Stimulated activated CD8-positive, alpha-beta memory T cell treated with anti-CD3 and anti-CD28 coated beads, Interleukin-4, amount 100 ng/mL, for 48 hours (primary cell): ENCODE measurements at places on chromosomes 2 and 18.
A peak's percentile ranks its signal among the peaks of the same experiment; 100 is the strongest.

GRCh38 chr2:105873721-105874120 lies 129.0 kb downstream of the NCK2 start:
- DNase-seq = peak; percentile 80

- DNase-seq = peak; percentile 13
Measured at GRCh38 chr18:79927607-79928562, 23.6 kb downstream of the SLC66A2 start.

DNA sequence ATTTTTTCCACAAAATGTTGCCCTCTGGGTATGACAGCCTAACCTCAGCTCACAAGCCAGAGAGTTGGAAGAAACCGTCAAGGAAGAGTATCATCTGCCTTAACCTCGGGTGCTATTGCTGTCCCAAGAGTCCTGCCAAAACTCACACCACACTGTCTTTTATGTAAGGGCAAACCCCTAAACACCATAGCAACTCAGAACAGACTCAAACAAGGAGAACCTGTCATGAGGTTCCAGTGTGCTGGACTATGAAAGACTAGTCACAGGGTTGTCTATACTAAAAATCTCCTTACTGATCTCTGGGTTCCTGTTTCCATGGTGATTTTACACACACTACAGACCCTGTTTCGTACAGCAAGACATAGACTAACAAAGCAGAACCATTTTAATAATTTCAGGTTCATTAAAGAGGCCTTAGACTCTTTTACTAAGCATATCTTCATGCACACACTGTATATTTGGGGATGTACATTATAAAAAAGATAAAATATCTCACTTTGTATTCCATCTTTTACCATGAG lies 159.8 kb downstream of the PKP4 start:
- DNase-seq = no peak

DNA sequence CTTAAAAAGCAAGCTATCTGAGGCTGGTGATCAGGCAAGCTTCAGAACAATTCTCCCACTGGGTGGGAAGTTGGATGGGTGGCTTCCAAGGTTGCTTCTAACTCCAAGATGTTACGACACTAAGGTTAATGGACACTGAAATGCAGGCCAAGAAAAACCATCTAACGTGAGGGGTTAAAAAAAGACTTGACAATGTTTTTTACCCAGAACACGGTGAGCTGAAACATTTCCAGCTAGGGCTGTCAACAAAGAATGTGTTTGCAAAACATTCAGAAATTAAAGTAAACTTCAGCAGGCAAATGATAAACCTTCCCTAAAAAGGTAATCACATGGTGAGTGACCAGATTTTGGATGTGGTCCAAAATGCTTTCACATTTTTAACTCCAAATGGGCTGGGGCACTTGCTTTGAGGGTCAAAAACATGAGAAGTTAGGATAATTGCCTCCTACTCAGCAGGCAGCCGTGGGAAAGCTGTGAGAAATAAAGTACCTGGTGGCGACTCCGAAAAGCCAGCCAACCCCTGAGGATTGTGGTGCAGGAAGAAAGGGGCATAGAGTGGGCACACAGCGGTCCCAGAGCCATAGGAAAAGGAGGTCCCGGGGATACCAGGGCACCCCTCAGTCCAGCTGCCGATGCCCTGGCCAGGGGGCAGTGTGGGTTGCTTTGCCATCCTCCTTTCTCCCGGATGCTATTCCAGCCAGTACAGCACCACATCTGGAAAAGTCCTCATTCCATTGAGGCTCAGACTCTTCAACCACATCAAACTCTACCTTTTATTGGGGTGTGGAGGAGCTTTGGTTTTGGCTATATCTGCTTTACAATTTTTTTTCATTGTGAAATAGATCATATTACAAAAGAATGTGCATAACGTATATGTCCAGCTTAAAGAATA lies 90.0 kb upstream of the ATL2 start:
- DNase-seq = no peak

DNA sequence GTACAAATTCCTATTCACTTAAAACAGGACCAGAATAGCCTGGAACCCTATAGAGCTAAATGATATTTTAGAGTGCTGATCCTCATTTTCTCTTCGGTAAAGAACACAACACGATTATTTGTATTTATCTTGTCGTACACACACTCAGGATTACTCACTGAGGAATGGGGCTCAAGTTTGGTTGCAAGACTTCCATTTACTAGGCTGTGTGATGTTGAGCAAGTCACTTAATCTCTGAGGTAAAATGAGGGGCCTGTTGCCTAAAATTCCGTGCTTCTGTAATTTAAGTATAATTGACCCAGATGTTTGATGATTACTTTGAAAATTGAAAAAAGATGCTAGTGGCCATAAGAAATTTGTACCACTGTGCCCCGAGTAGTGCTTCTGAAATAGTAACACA lies 42.6 kb upstream of the MAP4K3 start:
- DNase-seq = no peak

DNA sequence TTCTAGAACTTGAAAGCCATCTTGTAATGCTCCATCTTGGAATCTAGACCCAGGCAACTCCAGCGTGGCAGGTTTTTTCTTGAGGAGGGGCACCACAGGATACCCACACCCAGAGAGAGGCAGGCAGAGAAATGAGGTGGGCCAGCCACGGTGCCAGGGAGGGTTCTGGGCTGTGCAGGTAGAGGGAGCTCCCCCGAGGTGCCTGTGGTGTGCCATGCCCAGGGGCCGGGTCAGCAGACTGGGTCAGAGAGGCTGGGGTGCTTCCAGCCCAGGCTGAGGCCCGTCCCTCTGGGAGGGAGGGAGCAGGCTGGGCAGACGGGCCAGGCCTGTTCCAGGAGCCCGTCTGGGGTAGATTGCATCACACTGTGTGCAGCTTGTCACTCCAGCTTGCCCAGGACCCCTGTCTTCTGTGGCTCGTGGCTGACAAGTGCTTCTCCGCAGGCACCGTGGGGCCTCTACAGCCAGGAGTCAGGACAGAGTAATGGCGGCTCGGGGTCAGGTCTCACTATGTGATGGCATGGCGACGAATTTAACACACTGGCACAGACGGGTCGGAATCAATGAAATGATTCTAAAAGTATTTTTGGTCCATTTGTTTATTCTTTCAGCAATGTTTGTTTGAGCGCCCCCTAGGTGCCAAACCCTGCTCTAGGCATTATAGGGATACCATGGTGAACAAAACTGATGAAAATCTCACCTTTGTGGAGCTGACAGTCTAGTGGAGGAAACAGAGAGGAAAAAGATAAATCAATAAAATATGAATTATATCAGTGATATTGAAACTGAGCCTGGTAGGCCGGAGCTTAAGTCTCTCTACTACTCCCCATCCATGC lies 144.0 kb downstream of the ACOXL start:
- DNase-seq = no peak

DNA sequence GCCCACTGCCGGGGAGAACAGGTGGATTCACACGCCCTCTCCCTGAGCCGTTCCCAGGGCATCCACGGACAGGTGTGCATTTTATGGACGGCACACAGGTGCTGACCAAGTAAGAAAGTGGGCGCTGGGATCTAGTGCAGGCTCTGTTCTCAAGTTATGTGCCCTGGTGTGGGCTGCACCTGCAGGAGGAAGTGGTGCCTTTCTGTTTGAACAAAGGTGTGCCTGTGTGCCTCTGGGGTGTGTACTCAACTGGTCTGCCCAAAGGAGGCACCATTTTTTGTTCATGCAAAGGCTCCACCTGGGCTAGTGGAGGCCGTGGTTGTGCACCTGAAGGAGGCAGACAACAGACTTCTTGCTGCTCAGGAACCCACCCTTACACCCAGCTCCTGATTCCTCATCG lies 88.2 kb upstream of the HK2 start:
- DNase-seq = no peak

- DNase-seq = peak; percentile 47
Measured at GRCh38 chr2:54945391-54946219, 104.6 kb downstream of the RTN4 start.

GRCh38 chr2:204538182-204539018 lies 6.9 kb upstream of the PARD3B start:
- DNase-seq = no peak

- DNase-seq = no peak
Measured at GRCh38 chr2:15993232-15993610, 52.9 kb downstream of the MYCN start.

GRCh38 chr2:212871597-212871996 lies 279.8 kb downstream of the IKZF2 start:
- DNase-seq = no peak

DNA sequence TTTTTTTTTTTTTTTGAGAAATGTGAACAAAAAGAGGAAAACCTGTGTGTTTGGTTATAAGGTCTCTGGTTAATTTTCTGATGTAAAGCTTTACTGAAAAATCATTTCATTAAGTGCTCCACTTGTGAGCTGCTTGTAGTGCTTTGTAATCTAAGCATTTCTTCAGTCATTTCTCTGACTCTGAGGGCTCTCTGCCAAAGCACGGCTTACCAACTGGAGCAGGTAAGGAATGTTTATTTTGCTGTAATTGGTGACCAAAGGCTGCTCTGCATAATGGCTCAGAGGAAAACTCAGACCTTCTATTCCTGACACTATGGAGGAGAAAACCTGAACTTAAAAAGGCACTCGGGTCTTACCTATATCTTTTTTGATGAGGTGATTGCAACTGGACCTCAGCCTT lies 848.8 kb downstream of the MBD2 start:
- DNase-seq = no peak

DNA sequence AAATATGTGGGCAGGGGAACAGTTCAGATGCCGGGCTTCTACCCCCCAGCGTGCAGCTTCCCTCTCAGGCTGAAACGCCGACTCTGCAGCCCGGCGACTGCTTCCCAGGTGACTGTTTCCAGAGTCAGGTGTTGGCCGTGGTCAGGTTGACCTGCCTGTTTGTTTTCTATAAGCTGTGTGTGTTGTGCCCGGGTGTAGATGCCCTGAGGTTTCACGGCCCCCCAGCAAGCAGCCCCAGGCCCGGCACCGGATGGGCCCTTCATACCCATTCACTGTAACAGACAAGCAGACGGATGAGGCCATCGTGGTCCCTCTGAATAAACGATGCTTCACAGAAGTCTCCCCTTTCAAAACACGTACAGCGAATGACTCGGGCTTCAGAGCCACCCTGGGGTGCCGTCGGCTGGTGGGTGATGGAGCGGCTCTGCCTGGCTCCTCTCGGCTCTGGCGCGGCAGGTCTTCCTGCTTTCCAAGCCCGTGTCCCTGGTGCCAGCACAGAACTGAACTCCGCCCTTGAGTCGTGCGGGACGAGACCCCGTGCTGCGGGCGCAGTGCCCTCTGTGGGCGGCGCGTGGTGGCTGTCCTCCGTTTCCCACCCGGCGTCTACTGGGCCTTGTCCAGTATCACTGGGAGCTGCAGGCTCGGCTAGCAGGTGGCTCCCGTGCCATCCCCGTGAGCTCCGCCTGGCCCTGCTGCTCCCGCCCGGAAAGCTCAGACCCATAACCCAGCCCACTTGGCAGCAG lies 15.0 kb upstream of the KCNG2 start:
- no peak for DNase-seq

DNA sequence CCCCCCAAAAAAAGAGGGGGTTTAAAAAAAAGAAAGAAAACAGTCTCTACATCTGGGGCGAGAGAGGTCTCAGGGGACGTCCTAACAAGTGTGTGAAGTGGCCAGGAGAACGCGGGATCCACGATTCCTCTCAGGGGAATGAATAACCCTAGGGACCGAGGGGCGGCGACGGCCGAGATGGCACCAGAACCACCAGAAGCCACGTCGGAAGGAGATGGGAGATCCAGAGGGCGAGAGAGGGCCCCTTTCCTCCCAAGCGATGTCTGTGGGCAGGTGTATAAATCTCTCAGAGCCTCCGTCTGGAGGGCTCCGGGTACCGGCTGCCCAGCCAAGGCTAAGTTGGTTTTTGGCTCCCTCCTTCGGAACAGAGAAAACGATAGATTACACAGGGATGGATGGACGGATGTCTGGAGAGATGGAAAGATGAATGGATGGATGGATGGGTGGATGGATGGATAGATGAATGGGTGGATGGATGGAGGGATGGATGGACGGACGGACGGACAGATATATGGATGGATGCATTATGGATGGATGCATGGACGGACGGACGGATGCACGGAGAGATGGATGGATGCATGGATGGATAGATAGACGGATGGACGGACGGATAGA lies 1.7 kb downstream of the EPHA4 start:
- DNase-seq = peak; percentile 27

- peak; percentile 45 for DNase-seq
Measured at GRCh38 chr2:44753552-44754285, 187.8 kb upstream of the SIX3 start.

GRCh38 chr18:31683968-31684278 lies 458 bp downstream of the B4GALT6 start:
- no peak for DNase-seq

DNA sequence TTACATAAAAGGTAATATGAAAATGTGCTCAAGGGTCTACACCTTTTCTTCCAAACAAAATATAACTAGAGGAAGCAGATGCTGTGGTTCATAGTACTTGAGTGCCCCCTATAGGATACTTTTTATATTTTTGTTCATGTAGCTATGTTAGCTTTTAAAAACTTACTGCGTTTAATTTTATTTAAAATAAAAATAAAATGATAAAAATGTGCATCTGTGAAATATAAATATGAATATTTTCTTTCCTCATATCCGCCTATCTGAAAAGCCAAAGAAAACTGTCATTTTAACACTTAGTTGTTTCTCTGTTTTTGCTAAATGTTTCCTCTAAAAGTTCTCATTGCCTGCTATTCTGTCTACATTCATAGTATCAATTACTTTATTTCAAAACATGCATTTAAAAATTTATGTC lies 9.6 kb upstream of the LRP1B start:
- no peak for DNase-seq

DNA sequence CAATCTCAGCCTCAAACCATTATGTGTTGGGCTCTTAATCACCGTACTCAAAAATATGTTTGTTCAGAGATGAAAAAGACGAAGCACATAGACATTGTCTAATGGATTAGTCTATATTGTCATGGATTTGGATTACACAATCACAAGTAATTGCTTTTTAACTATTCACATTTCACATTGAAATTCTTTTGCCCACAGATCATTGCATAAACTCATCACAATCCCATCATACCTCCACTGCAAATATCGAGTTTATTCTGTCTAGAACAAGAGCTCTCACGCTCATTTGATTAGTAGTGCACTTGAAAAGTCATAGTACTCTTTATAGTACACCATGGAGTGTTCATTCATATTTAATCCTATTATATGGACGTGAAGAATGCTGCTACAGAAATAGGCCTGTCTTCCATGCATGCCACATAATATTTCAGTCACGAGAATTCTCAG lies 97.9 kb upstream of the SOX11 start:
- no peak for DNase-seq

DNA sequence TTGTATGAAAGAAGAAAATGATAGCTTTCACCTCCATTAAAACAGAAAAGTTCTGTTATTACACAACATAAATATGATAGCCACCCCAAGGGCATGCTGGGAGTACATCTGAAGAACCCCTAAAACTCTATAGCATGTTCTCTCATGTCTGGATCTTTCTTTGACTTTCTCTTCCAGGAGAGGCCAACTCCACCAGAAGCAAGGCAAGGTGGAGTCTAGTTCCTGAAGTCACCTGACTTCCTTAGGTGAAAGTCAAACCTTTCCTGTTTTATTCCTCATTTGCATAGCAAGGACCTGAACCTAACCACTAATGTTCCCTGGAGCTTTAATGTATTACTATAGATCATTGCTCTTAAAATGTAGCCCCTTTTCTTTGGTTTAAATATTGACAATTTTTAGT lies 5.7 kb downstream of the STAT1 start:
- DNase-seq = no peak
